Epithelial cell of proximal tubule (primary cell): ENCODE measurements at places on chromosomes 11 and 22. TPM values are rescaled to one million over a fixed set of nuclear protein-coding genes. Genes with fewer than 3 reads are reported as not detected.

- no peak for DNase-seq
Measured at GRCh38 chr11:108606070-108606469, 12.5 kb upstream of the EXPH5 start.

- DNase-seq: no peak
Measured at GRCh38 chr22:20109411-20110358, 6.2 kb upstream of the RANBP1 start.

KLHDC7B gene
- total RNA-seq: 0.07 TPM in 1 of 2 replicates, not detected in the other

OR52R1 gene
- not detected in 2 replicates for total RNA-seq

- no peak for DNase-seq
Measured at GRCh38 chr22:36384766-36385481, 2.8 kb downstream of the MYH9 start.

- no peak for DNase-seq
Measured at GRCh38 chr11:96095884-96096303, 172.0 kb upstream of the MTMR2 start.

MUC6 gene
- not detected in 2 replicates for total RNA-seq

DNA sequence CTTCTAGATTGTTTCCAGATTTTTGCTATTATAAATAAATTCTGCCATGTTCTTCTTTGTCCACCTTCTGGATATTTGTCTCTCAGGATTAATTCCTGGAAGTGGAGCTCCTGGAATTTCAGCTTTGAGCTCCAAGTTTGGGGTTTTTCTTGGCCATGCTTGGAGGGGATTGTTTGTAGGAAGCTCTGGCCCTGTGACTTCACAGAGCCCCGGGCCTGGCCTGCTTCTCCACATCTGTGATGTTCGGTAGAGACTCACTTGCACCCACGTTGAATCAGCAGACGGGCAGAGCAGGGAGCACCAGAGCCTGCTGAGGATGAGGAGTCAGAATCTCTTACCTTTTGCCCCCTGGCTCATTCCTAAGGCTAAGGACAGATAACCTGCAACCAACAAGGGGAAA lies 35.7 kb downstream of the LRRC32 start:
- no peak for DNase-seq

DNA sequence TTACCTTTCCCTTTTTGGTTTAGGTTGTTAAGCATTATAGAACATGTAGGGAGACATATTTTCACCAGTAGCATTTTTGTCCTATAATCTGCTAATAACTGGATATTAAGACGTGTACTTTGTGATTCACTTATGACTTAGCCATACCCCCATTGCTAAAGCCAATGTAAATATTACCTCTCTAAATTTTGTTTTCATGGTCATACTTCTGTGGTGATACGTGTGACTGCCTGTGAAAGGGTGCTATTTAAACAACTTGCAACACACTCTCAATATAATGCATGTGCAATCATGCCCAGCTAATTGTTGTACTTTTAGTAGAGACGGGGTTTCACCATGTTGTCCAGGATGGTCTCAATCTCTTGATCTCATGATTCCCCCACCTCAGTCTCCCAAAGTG lies 36.2 kb upstream of the PAK1 start:
- DNase-seq: no peak

DNA sequence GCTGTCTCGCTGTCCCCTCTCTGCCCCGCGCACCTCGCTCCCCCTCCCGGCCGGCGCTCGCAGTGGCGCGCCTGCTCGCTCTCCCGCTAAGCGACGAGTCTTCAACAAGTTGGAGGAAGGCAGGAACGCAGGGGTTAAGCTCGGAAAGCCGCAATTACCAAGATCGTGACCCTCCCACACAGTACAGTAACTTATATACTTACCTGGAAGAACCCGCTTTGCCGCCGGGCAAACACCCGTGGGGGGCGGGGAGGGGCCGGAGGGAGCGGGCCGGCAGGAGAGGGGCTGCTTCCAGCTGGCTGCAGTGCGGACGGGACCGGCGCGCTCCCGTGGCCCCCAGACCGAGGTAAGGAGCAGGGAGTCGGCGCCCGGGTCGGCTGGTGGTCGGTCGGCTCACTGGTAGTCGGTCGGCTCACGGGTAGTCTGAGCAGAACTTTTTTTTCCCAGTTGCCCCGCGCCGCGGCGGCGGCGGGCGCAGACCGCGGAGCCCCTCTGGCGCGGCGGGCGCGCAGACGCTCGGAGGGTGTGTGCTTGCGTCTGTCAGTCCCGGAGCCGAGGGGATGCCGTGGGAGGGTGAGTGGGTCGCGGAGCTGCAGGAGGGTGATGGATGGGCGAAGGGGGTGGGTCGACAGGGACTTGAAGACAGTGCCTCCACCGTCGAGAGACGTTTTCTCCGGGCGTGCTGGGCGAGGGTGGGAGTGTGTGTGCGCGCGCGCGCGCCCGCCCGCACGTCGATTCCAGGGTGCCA lies 101.2 kb upstream of the HSD17B12 start:
- no peak for DNase-seq

OR52N4 gene
- not detected in 2 replicates for total RNA-seq

GRCh38 chr11:3204141-3205015 lies 14.2 kb downstream of the MRGPRG start:
- no peak for DNase-seq

- no peak for DNase-seq
Measured at GRCh38 chr11:130550984-130551383, 102.5 kb downstream of the ADAMTS15 start.

- no peak for DNase-seq
Measured at GRCh38 chr11:70066136-70066520, 12.0 kb upstream of the ANO1 start.

MS4A6E gene
- total RNA-seq: not detected in 2 replicates

DAGLA gene
- 4.5 and 7.3 TPM in 2 replicates for total RNA-seq

PKNOX2 gene
- total RNA-seq: 0.14 TPM in 1 of 2 replicates, not detected in the other

GRCh38 chr11:47944632-47945031 lies 35.7 kb upstream of the PTPRJ start:
- DNase-seq: no peak

APOBEC3B gene
- total RNA-seq: 67.3 and 68.1 TPM in 2 replicates

- no peak for DNase-seq
Measured at GRCh38 chr11:14244926-14245325, 114.1 kb downstream of the RRAS2 start.

CSF2RB gene
- total RNA-seq: under 0.01 TPM in 1 of 2 replicates, not detected in the other

DNA sequence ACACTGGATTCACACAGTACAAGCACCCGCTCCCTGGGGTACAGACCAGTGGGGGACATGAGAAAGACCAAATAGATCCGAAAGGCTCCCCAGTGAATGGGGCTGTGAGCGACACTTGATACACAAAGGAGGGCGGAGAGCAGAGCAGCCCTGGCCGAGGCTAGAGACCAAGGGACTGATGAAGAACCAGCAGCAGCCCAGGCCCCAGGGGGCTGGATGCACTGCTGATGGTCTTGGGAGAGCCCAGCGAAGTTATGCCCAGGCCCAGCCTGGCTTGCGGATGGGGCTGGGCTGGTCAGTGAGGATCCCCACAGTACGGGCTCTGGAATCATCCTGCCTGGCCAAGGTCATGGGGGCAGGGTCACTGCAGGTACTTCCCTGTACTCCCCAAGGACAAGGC lies 23.2 kb downstream of the ARHGAP1 start:
- no peak for DNase-seq

ABCC8 gene
- total RNA-seq: not detected in 2 replicates

CARNS1 gene
- total RNA-seq: 0.07 and 0.23 TPM in 2 replicates

APOL4 gene
- 0.07 TPM in 1 of 2 replicates, not detected in the other for total RNA-seq

DNA sequence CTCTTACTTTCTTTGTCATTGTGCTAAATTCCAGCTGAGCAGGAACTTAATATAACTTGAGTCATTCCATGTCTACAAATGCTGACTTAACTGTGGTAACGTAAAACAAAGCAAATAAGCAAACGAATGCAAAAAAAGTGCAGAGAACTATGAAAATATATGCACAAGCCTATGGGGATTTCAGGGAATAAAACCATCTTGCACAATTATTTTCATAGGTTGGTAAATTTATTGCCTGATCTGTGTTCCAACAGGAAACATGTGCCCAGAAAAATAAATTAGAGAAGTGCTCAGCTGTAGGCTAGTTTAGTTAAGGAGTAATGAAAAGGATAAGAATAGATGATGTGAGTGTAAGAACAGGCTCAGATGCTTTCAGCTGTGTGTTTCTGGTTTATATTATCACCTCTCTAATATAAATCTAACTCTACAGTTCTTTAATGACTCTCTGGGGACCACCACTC lies 1169.3 kb downstream of the LRRC4C start:
- no peak for DNase-seq

DNA sequence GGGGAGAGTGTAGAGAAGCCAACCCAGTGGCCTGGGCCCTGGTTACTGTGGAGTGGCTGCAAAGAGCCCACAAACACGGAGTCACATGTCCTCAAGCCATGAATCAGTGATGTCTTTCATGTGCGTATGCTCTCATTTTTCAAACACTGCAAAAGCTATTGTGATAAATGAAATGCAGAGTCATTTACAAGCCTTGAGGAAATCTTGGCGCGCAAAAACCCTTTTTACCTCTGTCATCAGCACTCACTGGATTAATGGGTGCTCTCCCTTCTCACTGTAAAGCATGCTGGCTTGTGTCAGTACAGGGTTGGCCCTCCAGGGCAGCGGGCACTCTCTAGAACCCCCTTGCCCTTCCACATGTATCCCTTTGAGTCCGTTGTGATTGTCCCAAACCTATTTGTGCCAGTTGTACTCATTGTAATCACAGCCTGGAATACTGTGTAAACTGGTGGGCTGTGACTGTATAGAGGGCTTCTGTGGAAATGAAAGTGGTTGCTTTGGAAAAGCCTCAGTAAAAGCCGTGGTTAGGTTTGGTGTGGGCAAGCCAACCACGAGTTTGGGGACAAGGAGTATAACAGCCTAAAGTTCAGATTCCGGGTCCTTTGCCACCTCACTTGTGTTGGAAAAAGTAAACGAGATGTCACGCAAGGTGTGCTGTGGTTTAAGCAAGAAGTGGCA lies 10.4 kb downstream of the GNAZ start:
- no peak for DNase-seq

HBD gene
- total RNA-seq: not detected in 2 replicates

- DNase-seq: no peak
Measured at GRCh38 chr11:130475426-130476053, 27.1 kb downstream of the ADAMTS15 start.

GRCh38 chr11:76878014-76878413 lies 17.3 kb downstream of the ACER3 start:
- DNase-seq: no peak

CD248 gene
- total RNA-seq: 0.07 and 1.0 TPM in 2 replicates

OR52H1 gene
- not detected in 2 replicates for total RNA-seq

DNA sequence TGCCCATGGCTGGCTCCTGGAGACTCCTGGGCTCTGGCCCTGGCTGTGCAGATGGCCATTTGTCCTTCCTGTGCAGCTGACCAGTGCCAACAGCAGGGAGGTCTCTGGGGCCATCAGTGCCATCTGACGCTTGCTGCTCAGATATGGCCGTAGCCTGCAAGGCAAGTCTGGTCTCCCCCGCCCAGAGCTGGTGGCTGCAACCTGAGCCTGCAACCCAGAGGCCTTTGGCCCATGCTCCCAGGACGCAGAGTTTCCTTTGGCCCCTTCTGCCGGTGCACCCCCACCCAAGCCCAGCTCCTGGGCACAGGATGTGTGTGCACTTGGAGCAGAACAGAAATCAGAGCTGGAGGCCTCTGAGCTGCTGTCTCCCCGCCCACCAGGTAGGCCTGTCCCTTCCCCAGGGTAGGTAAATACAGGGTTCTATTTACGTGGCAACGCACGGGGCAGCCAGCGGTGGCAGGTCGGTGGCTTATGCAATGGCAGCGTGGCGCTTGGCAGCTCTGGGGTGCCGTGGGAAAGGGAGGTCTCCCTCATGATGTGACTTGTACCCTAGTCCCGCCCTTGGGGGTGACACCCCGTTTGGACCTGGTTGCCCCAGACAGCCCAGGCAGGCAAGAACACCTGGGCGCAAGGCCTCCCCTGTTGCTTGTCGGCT lies 21.0 kb upstream of the MYEOV start:
- DNase-seq: no peak

- no peak for DNase-seq
Measured at GRCh38 chr11:122744357-122744756, 88.8 kb downstream of the UBASH3B start.

DNA sequence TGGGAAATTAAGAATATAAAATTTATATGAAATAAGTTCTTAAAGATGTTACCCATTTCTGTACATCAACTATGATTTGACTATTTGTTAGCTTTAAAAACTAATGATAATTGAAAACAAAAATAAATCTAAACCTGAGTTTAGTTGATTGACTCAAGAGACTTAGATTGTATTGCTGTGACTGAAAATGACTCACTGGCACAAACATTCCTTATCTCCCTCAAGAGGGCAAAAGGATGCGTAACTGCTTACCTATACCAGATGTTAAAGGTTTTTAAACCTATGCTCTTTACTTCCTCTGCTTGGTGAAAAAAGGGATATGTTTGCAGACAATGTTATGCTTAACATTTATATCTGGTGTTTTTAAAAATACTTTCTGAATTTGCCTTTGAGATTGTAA lies 30.3 kb downstream of the ATM start:
- no peak for DNase-seq

DNA sequence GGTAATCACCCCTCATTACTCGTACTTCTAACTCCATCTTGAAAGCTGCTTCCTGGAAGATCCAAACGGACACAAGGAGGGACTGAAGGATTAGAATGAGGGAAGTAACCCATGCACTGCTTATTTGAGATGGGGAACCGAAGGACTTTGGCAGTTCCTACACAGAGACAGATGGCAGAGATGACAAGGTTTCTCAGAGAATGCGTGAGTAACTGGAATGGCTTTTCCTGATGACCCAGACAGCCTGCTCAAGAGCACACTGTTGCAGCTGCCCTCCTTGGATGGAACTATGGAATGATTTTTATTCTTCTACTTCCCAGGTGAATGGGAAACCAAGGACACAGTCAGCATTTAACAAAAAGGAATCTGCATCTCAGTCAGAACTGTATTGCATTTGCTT lies 7.3 kb downstream of the KCNJ11 start:
- DNase-seq: no peak

DNA sequence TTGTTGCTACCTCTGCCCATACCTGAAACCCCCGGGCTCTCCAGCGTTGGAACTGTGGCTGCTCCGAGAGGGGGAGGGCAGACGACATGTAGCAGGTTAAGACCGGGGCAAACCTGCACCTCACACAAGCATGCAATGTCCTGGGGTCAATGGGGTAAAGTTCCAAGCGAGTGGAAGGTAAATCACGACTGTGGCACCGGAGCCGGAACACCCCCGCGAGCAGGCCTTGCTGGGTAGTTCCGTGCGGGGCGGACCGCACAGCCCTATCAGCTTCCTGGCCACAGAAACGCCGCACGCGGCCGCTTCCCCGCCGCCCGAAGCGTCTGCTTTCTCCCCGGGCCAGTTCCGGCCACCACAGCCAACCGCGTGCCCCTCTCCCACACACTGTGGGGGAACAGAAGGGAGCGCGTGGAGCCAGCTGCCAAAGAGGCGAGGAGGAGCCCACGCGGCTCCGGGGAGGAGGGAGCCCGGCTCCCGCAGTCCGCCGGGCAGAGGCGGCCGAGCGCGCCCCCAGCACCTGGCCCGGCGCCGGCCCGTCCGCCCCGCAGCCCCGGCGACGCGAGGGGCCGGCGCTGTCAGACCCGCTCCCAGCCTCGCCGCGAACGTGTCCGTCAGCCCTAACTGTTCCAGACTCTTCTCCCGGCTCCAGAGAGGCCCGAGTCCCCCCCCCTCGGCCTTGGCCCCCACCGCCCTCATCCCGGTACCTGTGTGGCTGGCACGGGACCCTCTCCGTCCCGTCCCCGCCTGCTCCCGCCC lies 1.6 kb downstream of the SPTBN2 start:
- DNase-seq: no peak
